Prostate gland (tissue), 2 donors: ENCODE measurements at places on chromosomes 2 and 18. TPM values are rescaled to one million over a fixed set of nuclear protein-coding genes. Genes with fewer than 3 reads are reported as not detected.

DNA sequence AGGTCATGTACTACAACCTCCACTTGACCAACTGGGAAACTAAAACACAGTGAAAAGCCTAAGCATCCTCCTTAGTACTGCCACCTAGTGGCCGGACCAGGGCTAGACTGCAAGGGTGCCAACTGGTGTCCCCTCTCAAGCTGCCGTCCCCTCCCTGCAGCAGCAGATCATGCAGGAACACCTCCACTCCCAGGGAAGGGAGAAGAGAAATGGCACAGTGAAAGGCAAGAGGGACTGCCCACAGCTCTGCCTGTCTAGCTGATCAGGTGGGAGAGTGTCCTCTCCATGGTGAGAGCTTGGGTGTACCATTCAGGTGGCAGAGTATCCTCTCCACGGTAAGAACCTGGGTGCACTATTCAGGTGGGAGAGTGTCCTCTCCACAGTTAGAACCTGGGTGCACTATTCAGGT lies 78.1 kb downstream of the AAK1 start:
- no peak overlapping the region for H3K4me3 ChIP-seq
- no peaks in the 10 kb centered on the region for H3K27me3 ChIP-seq
- H3K36me3 ChIP-seq: no peaks in the 10 kb centered on the region
- H3K4me1 ChIP-seq: no peaks in the 10 kb centered on the region
- no peak overlapping the region for H3K27ac ChIP-seq

DNA sequence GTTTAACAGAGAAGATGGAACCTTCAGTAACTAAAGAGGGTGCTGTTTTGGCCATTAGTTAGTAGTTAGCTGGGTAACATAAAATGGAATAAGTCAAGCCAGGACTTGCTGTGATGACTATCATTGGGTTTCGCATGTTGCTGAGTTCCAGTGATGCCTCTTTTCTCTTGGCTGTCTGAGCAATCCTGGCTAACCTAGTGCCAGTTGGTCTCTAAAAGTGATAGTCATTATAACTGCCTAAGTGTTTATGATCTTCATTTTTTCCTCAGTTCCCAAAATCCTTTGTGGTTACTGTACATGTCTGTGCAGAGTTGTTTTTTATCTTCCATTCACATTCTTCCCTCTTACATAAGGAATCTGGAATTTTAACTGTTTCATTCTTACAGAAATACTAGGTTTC lies 33.4 kb downstream of the WDR43 start:
- no peaks in the 10 kb centered on the region for H3K36me3 ChIP-seq
- no peak for DNase-seq
- H3K4me3 ChIP-seq: no peak overlapping the region
- no peaks in the 10 kb centered on the region for H3K27me3 ChIP-seq
- no peaks in the 10 kb centered on the region for H3K4me1 ChIP-seq
- no peak overlapping the region for H3K27ac ChIP-seq

- H3K27me3 ChIP-seq: no peaks in the 10 kb centered on the region
- no peak for DNase-seq
- H3K4me1 ChIP-seq: no peaks in the 10 kb centered on the region
- no peak overlapping the region for H3K27ac ChIP-seq
Observed at GRCh38 chr18:79738581-79739439, 58.9 kb upstream of the KCNG2 start.

DNA sequence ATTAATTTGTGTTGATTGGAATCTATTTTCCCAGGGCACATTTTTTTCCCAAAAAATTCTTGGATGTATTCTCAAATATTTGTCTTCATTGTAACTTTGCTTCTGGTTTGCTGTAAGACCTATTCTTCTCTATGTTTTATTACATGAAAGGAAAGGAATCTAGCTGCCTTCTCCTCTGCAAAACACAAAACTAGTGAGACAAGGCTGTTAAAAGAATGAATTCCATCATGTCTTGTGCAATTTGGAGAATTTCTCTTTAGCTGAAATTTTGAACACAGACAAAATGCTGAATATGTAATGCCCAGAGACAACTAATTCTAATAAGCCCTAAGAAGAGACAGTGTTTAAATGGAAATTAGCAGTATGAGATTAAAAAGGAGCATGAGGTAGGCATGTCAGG lies 275.9 kb downstream of the CDH20 start:
- H3K36me3 ChIP-seq: no peaks in the 10 kb centered on the region
- no peaks in the 10 kb centered on the region for H3K27me3 ChIP-seq
- no peak for DNase-seq
- no peak overlapping the region for H3K4me3 ChIP-seq

Gene PDE6D
- 31.8 TPM for total RNA-seq

- peak overlapping the region; percentile 69 for H3K4me3 ChIP-seq
- H3K4me1 ChIP-seq: no peaks in the 10 kb centered on the region
- no peak for DNase-seq
- no peaks in the 10 kb centered on the region for H3K27me3 ChIP-seq
Observed at GRCh38 chr18:76495435-76496193, 572 bp upstream of the ZNF516 start.
